Activated naive CD4-positive, alpha-beta T cell (primary cell): ENCODE measurements at places on chromosomes 3 and 15.

GRCh38 chr15:22808240-22808639, 21.8 kb downstream of the NIPA1 start:
- no peak for DNase-seq

DNA sequence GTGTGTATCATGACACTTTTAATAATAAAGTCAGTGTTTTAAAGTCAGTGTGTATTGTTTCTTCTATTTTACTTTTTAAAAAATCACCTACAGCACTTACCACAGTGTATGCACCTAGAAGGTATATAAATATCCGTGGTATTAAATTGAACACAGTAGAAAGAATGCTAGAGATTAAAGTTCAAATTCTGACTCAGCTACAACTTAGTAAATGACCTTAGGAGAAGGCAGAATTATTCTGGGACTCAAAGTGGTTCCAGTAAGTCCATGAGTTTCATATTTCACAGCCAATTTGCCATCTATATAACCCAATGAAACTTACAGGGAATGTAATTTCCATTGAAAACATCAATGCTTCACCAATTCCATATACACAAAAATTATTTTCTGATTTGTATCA, 52.7 kb upstream of the MAP4 start:
- no peak for DNase-seq

DNA sequence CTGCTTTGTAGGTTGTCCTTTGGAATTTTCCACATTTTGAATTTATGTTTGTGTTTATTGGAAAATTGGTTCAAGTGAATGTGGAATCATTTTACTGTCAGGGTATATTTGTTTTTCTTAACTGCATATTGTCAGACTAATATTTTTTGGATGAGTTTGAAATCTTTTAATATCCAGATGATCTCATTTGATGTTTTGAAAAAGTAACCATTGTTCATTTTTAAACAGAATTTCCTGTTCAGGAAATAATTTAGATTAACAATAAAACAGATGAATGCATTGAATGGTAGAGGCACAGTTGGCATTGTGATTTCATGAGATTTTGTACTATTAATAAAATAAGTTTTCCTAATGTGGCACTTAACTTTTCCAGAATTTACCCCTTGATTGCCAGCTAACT, 15.5 kb downstream of the TRAK1 start:
- DNase-seq = no peak

- DNase-seq = no peak
Observed at GRCh38 chr3:123464211-123464610, 15.3 kb upstream of the ADCY5 start.

DNA sequence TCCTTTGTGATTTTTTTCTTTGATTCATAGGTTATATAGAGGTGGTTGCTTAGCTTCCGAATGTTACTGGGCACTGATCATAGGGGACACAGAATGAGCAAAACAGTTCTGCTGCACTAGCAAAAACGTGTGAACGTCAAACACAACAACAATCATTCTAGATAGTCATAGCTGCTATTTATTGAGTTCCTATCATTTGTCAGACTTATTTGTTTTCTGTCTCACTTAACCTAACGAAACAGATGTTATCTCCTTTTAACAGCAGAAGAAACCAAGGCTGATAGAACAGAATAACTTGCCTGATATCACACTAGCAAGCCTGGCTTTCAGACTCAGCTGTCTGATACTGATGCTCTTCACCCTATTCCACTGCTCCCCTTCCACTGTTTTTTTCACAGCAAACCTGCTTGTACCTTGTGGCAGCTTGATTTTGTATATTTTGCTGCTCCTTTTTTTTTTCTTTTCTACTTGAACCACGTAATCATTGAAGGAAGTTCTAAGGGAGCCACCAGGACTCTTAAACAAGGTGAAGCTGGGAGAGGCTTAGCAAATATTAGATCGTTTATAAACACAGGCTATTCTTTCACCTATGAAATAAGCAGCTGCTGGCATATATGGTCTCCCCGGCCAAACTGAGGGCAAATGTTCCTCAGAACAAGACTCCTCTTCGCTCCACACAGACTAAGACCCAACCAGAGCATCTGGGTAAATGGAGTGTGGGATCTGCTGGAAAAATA, 78.8 kb downstream of the MCF2L2 start:
- DNase-seq = no peak

DNA sequence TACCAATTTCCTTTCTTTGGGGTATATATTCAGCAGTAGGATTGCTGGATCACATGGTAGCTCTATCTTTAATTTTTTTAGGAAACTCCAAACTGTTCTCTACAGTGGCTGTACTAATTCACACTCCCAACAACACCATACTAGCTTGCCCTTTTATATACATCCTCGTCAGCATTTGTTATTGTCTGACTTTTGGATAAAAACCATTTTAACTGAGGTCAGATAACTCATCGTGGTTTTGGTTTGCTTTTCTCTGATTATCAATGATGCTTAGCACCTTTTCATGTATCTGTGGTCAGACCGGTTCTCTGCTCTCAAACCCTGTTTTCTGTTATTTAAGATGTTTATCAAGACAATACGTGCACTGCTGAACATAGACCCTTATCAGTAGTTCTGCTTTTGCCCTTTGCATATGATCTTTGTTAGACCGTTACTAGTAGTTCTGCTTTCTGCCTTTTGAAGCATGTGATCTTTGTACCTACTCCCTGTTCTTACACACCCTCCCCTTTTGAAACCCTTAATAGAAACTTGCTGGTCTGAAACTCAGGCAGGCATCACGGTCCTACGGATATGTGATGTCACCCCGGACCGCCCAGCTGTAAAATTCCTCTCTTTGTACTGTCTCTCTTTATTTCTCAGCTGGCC, 474.3 kb downstream of the RSL24D1 start:
- no peak for DNase-seq

- no peak for DNase-seq
Observed at GRCh38 chr15:65083262-65083701, 6.7 kb downstream of the KBTBD13 start.

DNA sequence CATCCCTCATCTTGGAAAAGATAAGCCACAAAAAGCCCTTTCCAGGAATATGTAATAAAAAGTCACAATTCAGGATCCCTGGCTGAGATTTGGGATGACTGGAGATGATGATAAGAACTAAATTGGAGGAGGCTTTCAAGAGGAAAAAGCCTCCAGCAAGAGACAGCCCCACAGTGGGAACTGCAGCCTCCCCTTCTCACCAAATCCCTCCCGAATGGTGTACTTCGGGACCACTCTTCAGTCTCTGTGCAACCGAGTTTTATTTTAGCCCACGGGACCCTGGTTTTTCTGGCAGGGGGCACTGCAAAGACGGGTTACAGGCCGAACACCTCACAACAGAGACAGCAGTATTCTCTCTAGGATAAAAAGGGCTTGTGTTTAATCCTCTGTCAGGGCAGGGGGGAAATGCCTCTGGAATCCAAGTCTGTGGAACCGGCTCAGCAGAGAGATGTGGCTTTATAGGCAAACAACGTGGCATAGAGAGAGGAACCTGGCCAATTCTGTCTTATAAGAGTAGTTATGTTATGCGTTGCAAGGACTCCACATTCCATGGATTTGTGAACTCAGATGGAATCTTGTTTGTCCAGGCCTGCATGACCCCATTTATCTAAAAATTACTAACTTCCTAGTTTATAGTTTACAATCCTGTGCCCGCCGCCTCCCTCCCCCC, 1.2 kb upstream of the LMCD1 start:
- no peak for DNase-seq

GRCh38 chr15:59028387-59028955, 41.0 kb downstream of the RNF111 start:
- DNase-seq = no peak

GRCh38 chr3:169454060-169454317, 209.5 kb downstream of the MECOM start:
- DNase-seq = no peak

DNA sequence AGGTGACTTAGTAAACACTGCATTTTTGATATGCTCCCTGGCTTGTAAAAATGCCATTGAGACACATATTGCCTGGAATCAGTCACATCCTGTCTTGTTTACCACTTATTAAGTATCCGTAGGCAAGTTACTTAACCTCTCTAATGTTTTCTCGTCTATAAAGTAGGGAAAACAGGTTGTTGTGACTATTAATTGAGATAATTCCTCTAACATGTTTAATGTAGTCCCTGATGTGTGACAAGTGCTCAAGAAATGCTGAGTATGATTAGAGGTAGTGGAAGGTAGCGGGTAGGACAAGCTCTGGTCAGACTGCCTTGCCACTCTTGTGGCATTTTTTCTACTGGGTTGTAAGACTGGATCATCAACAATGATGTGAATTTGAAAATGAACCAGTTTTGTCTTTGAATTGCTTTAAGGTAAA, 54.1 kb downstream of the NFKBIZ start:
- DNase-seq = no peak
